Ovary (tissue), 10 donors: ENCODE measurements at places on chromosomes 4 and X. TPM values are rescaled to one million over a fixed set of nuclear protein-coding genes. Genes with fewer than 3 reads are reported as not detected.

DNA sequence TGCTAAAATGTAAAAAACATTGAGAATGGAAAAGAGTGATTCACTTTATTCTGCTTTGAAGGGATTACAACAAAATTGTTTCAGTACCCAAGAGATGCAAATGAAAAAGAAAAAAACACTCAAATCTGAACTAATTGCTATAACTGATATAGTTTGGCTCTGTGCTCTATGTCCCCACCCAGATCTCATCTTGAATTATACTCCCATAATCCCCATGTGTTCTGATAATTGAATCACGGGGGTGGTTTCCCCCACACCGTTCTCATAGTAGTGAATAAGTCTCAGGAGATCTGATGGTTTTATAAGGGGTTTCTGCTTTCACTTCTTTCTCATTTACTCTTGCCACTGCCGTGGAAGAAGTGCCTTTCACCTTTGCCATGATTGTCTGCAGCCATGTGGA, 213.6 kb upstream of the GALNTL6 start:
- no peak for DNase-seq

DNA sequence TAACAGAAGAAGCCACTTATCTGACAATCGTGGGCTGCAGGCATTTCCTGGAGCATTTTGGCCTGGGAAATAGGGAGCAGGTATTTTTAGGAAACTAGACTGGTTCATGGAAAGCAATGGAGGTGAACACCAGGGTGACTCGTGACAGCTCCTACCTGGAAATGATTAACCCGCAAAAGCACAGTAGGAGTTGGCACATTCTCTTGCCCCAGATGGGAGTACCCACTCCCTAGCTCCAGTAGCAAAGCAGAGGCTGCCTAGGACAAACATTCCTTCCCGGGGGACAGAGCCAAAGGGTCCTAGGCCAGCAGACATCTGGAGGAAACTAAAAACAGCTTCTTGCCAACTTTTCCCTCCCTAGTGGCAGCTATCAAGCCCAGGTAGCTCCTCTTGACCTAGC, 29.0 kb downstream of the RTL5 start:
- no peak for DNase-seq

DNA sequence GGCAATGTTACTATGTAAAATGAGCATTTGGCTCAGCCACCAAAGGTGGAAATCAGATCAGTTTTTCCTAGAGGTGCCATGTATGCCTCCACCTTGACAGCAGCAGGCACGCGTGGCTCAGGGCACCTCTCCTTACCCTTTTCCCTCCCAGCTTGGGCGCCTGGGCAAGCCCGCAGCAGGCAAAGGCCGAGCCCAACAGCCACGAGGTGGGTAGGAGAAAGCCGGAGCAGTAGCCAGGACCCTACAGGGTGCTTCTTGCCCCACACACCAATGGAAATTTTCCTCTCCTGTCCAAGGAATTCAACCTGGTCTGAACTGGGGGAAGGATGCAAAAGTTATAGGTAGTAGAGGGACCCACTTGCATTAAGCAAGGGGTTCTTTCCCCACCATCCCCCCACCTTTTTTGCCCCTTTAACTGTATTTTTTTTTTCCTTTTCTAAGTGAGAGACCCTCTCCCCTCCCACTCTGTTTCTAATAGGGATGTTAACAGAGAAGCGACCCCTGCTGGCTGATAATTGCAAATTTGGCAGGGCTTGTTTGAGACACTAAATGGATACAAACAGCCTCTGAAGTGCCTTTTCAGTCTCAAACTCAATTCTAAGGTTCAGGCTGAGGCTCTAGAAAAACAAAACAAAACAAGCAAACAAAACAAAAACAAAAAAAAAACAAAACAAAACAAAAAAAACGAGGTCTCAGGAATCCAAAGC, 895.1 kb downstream of the PCDH18 start:
- DNase-seq = no peak

- no peak for DNase-seq
Observed at GRCh38 chrX:78886550-78886949, 58.6 kb upstream of the P2RY10 start.

DNA sequence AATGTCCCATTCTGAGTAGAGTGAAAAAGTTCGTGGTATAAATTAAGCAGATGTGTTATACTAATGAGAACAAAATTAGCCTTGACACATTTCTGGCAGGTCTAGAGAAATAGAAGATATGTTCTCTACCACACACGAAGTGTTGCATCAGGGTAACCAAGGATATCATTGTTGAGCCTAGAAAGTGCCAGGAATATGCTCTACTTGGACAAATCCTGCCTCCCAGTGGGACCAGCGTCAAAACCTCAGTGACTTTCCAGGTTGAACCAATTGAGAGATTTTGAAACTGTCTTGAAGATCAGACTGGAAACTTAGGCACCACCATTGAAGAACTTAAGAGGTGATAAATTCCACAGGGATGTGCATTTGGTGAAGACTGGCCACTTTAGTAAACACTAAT, 115.9 kb downstream of the HPGD start:
- no peak for DNase-seq

DNA sequence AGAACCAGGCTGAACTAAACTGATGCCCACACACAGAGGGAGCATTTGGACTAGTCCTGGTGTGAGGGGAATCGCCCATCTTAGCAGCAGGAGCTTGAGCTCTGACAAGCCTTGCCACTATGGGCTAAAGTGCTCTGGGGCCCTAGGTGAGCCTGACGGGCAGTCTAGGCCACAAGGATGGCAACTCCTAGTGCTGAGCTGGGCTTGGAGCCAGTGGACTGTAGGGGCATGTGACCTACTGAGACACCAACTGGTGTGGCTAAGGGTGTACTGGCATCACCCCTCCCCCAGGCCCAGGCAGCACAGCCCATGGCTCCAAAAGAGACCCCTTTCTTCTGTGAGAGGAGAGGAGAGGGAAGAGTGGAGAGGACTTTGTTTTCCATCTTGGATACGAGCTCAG, 14.5 kb downstream of the CENPU start:
- no peak for DNase-seq

- DNase-seq = no peak
Observed at GRCh38 chrX:15748841-15749240, 10.8 kb downstream of the CA5B start.

- no peak for DNase-seq
Observed at GRCh38 chr4:142474398-142475087, 371.6 kb downstream of the INPP4B start.

DNA sequence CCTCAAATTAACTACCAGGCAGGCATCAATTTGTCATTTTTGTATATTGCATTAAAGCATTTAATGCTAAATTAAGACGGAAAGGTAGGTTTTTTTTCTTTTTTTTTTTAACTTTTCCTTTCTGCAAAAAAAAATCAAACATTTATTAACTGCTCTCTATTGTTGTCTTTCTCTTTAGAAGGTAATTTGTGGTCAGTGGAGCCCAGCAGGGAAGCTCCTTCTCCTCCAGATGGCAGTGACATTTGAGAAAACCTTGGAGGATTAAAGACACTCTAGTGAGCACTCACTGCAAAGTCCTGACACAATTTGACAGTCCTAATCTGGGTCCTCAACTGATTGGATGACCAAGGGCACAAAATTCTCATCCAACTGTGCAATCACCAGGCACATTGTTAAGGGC, 102.4 kb downstream of the SLIT2 start:
- DNase-seq = no peak

DNA sequence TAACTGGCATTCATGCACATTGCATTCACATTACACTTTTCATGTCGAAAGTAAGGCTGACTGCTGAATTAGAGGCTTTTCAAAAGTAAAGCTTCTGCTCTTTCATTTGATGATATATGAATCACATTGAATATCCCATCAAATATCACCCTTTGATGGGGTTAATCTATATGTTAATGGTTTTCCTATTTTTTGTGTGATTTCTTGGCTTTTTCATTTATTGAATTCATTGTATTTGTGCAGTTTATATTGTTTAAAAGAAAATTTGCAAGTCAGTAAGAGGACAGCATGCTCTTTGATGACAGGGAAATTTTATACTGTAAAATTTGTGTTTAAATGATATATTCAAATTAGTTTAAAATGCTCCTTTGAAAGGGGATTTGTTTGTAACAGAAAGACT, 344.1 kb downstream of the PCDH10 start:
- DNase-seq = no peak

- no peak for DNase-seq
Observed at GRCh38 chr4:172035562-172035961, 222.4 kb downstream of the GALNTL6 start.

DNA sequence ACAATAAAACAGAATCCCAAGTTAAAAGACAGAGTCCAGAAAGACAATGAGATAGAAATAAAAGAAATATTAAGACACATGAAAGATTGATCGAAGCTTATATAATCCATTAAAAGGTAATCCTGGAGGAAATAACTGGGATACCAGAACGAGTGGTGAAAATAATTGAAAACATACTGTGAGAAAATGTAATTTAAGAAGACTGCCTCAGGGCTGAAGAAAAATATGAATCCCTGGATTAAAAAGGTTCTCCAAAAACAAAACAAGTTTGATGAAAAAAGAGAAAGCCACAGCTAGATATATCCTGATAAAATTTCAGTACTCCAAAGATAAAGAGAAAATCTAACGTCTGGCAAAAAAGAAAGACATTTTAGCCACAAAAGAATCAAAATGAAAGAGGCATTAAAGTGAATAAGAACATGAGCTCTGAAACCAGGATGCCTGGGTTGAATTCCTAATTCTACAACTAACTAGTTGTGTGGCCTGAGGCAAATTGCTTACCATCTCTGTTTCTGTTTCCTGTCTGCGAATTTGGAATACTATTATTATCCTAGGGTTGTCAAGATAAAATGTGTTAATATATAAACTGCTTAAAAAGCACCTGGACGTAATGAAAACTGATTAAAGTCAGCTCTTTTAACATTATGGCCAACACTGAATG, 5.5 kb downstream of the DDX60L start:
- DNase-seq = no peak

DNA sequence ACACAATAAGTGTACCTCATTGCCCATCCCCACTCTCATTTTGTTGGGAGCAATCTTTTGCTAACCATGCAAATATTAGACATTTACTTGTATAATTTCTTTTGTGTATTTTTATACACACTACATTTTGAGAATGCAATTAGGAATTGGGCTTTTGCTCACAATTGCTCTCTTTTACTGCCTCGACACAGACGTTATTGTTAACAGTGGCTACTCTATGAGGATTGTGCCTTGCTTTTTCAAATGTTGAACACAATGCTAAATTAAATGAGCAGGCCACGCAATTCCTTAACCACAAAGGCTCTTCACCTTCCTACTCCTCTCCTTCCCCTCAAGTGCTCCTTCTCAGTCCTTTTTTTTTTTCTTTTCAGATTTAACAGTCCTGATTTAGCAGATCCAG, 42.8 kb upstream of the HPF1 start:
- DNase-seq = no peak

DNA sequence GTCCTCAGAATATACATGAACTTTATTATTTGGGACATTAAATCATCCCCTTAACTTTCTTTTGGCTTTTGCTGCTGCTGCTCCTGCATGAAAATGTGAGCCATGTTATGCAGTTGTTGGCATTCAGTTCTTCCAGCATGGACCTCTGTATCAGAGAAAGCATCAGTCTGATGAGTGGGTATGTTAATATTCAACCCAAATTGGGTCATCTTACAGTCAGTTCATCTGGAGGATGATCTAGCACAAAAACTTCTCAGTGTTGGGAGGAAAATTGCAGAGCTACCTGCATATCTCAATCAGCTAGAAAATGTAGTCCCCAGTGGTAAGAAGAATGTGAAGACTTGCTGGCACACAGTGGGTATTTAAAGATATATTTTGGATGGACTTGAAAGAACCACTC, 96.7 kb downstream of the IL1RAPL2 start:
- DNase-seq = no peak

GRCh38 chr4:106287353-106287969, 28.5 kb downstream of the TBCK start:
- DNase-seq = no peak

GRCh38 chr4:150310159-150310895, 232.1 kb downstream of the DCLK2 start:
- DNase-seq = no peak

- no peak for DNase-seq
Observed at GRCh38 chrX:100340491-100341141, 69.5 kb downstream of the PCDH19 start.

- no peak for DNase-seq
Observed at GRCh38 chrX:141668371-141668770, 30.2 kb downstream of the SPANXD start.

DNA sequence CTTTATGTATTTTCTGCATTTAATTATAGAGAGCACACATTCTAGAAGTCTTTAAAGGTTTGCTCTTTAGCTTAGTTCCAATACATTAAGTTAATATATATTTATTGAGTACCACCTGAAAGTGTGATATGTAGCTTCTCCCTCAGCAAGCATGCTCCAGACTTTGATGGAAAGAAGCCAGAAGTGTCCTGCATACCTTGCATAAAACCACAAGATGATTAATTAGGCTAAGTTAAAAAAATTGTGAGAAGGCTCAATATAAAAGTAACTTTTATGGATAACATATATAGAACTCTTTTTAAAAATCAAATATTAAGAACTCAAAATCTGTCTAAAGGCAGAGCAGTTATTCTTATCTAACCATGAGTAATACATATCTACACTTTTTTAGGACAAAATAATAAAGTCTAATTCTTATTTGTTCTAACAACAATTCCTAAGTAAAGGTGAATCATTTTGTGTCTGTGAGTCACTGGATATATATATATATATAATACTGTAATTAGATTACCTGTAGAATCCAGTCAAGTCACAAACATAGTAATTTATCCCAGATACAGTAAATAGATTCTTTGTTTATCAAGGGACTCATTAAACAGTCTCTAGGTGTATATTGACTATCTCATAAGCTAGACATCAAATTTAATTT, 51.2 kb downstream of the INTS12 start:
- no peak for DNase-seq

The VSIG4 gene
- polyA plus RNA-seq = 92.5 TPM

The CPLX1 gene
- polyA plus RNA-seq = 2.3 TPM

The SMPX gene
- polyA plus RNA-seq = 0.62 TPM

The NLGN4X gene
- 30.2 TPM for polyA plus RNA-seq

The TLR6 gene
- 2.5 TPM for polyA plus RNA-seq

The MPC1L gene
- polyA plus RNA-seq = not detected

The GUCY1A1 gene
- polyA plus RNA-seq = 6.4 TPM

The CXCR3 gene
- polyA plus RNA-seq = not detected
